Right lung (tissue), 10 donors: ENCODE measurements at places on chromosomes 7 and 10. TPM values are rescaled to one million over a fixed set of nuclear protein-coding genes. Genes with fewer than 3 reads are reported as not detected.

DNA sequence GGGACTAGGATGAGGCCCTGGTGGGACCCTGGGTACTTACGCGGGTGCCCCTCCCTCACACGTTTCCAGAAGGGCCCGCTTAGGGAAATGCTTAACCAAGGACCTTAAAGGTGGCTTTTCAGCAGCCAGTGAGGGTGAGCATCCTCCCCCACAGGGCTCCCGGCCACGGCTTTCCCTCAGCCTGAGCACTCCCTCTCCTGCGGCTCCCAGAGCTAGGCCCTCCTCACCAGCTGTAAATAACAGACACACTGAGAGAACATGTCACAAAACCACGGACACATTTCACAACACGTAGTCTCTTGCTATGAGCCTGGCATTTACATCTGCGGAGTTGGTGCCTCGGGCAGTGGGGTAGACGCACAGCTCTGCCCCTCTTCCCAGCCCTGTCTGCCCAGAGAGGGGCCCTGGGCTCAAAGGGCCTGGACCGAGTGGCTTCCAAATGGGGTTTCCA, 25.2 kb downstream of the GRID1 start:
- no peak for DNase-seq

GRCh38 chr10:25465582-25466372, 291.0 kb downstream of the GPR158 start:
- DNase-seq: no peak

DNA sequence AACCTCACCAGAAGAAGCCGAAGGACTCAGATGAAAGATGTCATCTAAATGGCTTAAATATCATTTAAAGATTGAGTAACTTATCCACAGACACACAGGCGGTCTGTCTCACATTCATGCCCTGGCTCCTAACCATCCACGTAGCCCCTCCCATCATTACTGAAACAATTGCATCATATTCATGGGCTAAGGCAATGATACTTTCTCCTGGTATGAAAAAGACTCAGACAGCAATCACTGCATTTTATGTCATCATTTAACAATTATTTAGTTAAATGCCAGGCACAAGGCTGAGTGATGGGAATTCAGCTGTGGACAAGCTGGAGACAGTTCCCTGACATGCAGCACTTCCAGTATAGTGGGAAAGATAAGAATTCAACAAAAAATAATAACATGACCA, 11.2 kb upstream of the TECTB start:
- DNase-seq: no peak

GRCh38 chr10:52951824-52952223, 179.2 kb upstream of the MBL2 start:
- peak; percentile 20 for DNase-seq

The PRKG1 gene
- 15.4 TPM for polyA plus RNA-seq

The SFR1 gene
- polyA plus RNA-seq: 8.9 TPM
